ENCODE measurements at places on chromosomes 7 and 10. TPM values are rescaled to one million over a fixed set of nuclear protein-coding genes. Genes with fewer than 3 reads are reported as not detected.
A peak's percentile ranks its signal among the peaks of the same experiment; 100 is the strongest.

DNA sequence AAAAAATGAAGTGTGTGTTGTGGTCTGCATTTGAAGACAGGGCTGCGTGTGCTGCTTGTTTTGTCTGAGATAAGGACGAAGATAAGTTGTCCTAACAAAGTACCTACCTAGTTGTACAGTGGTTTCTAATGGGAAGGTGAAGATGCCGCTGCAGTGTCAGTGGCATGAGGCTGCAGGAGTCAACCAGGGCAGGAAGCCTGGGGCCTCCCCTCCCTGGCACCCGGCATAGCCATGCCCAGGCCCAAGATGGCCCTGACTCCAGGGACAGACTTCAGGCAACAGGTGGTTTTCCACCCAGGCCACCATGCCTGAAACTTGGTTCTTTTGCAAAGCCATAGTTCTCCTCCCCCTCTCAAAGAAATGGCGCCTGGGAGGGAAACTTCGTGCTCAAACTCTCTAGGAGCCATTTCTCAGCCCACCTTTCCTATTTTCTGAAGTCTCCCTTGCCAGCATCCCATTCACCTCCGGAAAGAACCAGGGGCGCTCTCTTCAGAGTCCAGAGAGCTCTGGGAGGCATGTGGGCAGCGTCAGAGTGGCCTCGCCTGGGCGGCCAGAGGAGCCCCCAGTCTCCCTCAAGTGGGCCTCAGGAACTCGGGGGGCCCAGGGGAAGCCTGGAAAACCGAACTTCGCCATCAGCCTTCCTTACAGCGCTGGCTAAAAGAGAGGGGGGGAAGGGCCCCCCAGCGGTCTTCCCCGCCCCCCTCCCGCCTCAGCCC is 2.1 kb upstream of the KAT6B start:
- no peak for DNase-seq

GRCh38 chr10:101000915-101001658 is 1.5 kb downstream of the LZTS2 start:
- no peak for DNase-seq

DNA sequence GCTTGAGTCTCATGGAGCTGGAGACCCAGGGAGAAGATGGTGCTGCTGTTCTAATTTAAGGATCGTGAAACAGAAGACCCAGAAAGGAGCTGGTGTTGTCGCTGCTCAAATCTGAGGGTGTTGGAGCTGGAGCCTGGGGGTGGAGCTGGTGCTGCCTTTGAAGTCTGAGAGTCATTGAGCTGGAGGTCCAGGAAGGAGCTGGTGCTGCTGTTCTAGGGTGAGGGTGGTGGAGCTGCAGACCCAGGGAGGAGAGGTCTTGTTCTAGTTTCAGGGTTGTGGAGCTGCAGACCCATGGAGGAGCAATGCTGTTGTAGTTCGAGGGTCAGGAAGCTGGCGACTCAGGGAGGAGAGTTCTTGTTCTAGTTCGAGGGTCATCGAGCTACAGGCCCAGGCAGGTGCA is 84.1 kb upstream of the ZNF479 start:
- DNase-seq = no peak

DNA sequence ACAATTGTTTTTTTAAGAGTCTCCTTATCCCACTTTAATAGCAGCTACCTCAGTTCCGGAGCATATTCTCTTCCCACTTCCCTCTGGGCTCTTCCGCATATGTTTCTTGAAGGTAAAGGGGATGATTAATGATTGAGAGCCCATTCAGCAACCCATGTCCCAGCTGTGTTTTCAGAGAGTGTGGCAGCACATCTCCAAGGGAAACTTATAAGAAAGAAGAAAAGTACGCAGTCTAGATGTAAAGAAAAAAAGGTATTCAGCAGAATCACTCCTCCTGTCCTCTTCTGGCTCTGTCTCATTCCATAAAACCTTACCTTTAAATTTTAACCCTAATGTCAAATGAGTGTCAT is 9.7 kb upstream of the ANKRD7 start:
- no peak for DNase-seq

DNA sequence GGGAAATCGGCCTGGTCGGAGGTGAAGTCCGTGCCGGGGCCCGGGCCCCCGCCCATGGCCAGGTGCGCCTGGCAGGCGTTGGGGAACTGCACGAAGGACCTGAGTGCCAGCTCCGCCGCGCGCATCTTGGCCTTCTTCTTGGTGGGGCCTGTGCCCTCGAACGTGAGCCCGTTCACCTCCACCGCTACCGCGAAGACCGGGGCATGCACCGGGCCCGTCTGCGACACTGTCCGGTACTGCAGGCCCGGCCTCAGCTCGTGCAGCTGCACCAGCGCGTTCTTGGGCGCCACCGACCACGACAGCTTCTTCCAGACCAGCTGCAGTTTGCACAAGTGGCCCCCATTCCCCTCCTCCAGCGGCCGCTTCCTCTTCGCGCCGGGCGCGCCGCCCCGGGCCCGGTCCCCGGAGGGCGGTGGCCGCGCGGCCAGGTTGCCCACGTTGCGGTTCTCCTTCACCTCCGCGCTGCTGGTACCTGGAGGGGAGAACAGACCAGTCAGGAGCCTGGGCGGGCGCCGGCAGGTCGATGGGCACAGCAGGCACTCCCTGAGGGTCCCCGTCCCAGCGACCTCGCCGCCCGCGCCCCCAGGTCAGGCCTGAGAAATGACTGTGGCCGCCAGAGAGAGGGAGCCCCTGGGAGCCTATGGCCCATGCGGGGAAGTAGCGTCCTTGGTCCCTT is 307.4 kb downstream of the WDR37 start:
- DNase-seq = no peak

DNA sequence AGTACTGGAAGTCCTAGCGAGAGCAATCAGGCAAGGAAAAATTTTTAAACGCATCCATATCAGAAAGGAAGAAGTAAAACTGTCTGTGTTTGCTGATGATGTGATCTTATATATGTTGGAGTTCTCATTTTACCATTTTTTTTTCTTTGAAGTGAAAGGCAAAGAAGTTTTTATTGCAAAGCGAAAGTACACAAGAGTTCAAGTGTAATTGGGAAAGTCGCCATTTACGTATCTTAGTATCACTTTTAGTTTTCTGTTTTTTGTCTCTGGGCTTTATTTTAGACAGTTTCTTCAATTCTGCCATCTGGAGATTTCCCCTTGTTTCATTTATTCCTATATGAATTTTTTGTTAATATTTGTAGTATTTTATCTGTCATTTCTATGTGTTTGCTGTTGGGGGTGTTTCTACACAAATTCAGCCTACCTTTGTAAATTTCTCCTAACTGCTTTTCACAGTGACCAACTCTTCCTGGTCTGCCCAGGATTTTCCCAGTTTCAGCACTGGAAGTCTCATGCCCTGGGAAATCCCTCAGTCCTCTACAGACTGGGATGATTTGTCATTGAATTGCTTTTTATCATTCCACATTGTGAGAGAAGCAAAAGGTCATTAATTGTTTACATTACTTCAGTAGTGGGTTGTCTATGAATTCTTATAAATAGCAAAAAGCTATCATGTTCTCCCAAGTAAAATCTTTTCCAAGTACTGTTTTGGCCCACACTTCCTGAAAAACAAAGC is 23.2 kb downstream of the BET1 start:
- DNase-seq = no peak

DNA sequence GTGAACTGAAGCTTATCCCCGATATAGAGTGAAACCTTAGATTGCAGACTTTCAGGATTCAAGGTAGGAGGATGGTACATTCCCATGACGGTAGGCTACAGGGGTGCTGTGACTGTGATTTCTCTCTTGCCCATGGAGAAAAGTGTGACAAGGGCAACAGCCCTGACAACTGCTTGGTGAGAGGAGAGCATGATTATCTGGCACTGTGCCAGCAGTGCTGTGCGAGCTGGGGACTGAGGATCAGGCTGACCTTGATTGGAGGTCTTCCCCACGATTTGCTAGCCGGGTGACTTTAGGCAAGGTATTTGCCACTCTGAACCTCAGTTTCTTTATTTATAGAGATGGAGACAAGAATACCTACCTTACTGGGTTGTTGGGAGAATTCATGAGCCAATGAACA is 229.5 kb downstream of the PTEN start:
- no peak for DNase-seq

GRCh38 chr7:54798530-54798929 is 39.5 kb upstream of the SEC61G start:
- DNase-seq = no peak

GRCh38 chr10:94066411-94066810 is 72.7 kb downstream of the PLCE1 start:
- peak; percentile 29 for DNase-seq

DNA sequence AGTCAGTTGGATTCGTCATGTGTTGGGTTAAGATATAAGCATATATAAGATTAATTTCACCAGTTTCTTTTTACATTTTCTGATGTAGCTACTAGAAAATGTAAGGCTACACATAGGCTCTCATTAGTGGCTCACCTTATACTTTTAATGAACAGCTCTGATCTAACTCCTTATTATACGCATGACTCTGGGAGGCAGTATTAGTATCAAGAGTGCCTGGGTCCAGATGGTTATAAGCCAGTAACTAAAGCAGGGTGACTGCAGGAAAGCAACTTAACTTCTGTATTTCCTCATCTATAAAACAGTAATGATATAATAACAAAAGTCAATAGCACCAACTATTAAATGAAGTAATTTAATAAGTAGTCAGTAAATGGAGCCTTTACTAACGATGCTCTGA is 1.4 kb upstream of the ELMO1 start:
- DNase-seq = no peak

GRCh38 chr10:78656417-78657162 is 412.2 kb upstream of the ZMIZ1 start:
- DNase-seq = peak; percentile 74

- DNase-seq = no peak
Measured at GRCh38 chr10:110190170-110190569, 17.2 kb upstream of the MXI1 start.

GRCh38 chr10:60316029-60316428 is 73.6 kb downstream of the ANK3 start:
- no peak for DNase-seq

DNA sequence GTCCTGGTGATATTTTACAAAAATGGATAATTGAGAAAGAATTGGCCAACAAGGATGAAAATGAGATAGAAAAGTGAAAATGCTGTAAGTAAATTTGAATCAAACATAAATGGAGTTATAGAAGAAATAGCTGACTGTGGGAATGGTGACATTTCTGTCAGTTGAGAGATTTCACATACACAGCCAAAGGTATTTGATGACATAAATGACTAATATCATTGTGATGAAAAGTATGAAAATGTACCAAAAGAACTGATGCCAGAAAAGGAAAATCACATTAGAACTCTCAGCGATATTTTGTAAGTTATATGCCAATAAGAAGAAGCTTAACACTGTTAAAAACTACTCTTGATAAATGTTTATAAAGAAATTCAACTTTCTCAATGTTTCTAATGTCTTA is 54.9 kb downstream of the TFPI2 start:
- DNase-seq = no peak

- no peak for DNase-seq
Measured at GRCh38 chr10:63304146-63304545, 161.6 kb downstream of the JMJD1C start.

DNA sequence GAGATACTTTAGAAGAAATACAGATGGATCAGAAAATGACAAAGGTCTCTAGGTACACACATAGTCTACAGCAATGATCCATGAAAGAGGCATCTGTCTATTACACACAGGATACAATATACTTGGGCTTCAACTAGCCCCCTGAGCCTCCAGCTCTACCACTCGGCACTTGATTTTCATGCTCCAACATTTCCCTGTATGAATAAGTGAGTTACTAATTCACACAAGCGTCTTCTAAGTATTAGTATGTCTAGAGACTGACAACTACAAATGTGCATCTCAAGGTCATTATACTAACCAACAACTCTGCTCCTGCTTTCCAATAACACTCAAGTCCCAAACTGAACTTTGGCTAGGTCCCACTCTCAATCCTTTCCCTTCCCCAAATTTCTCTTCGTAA is 8.3 kb downstream of the FAM204A start:
- no peak for DNase-seq

DNA sequence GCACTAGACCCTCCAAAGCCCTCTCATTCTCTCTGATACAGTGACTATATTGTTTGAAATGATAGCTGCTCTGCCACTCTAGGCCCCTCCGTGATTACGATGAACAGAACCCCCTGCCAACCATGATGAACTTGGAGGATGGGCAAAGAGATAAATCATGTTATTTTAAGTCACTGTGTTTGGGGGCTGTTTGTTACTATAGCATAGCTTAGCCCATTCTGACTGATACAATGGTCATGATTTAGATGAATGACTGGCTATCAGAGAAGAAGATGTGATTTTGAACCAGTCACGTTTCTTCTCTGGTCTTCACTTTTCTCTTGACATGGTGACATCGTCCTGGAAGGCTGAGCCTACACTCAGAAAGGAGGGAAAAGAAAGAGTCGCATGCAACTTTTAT is 95.4 kb upstream of the HABP2 start:
- no peak for DNase-seq

DNA sequence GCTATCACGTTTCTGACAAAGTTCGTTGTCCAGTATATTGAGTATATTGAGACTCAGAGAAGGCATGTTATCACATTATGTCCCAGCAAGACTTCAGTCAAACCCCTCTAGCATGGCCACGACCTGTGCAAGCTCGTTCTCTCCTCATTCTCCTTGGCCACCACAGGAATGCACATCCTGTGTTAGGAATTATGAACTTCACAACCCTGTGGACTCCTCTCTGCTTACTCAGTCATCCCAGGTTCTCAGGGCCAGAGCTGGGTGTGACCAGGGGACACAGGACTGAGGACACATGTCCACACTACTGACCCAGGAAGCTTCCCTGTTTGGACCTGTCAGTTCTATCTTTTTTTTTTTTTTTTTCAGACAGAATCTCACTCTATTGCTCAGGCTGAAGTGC is 4.4 kb downstream of the SH2D4B start:
- no peak for DNase-seq

DNA sequence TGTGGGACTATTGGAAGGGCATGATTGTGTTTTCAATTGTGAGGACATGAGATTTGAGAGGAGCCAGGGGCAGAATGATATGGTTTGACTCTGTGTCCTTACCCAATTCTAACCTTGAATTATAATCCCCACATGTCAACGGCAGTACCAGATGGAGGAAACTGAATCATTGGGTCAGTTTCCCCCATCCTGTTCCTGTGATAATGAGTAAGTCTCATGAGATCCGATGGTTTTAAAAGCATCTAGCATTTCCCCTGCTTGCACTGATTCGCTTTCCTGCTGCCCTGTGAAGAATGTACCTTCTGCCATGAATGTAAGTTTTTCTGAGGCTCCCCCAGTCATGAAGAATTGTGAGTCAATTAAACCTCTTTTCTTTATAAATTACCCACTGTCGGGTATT is 1367.1 kb downstream of the XPNPEP1 start:
- DNase-seq = no peak

- no peak for DNase-seq
Measured at GRCh38 chr10:78155722-78156121, 122.1 kb downstream of the RPS24 start.

The STOX1 gene
- 11.6 TPM for polyA plus RNA-seq

The LRIT1 gene
- not detected for polyA plus RNA-seq

The FAM24B gene
- 7.2 TPM for polyA plus RNA-seq

The TSPAN33 gene
- polyA plus RNA-seq = 68.2 TPM

The TMEM178B gene
- polyA plus RNA-seq = 0.21 TPM

The CDNF gene
- polyA plus RNA-seq = 2.7 TPM

The TRIM50 gene
- polyA plus RNA-seq = 0.15 TPM

The MXI1 gene
- polyA plus RNA-seq = 49.8 TPM

The SPDYE2B gene
- polyA plus RNA-seq = 1.4 TPM

The SEMA3E gene
- 1.7 TPM for polyA plus RNA-seq

Data from right renal cortex interstitium (tissue), 3 donors.